ENCODE measurements at places on chromosomes 3 and 15.

DNA sequence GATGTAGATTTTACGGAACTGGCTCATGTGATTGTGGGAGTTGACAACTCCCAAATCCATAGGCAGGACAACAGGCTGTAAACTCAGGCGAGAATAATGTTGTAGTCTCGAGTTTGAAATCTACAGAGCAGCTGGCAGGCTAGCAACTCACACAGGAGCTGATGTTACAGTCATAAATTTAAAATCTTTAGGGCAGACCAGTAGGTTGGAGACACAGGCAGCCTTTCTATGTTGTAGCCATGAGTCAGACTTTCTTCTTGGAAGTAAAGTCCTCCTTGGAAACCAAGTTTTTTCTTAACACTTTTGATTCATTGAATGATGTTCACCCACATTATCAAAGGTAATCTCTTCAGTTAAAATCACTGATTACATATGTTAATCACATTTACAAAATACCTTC is 89.1 kb upstream of the ALCAM start:
- DNase-seq = peak; percentile 47

- DNase-seq = no peak
Measured at GRCh38 chr3:99845331-99845730, 27.7 kb downstream of the CMSS1 start.

DNA sequence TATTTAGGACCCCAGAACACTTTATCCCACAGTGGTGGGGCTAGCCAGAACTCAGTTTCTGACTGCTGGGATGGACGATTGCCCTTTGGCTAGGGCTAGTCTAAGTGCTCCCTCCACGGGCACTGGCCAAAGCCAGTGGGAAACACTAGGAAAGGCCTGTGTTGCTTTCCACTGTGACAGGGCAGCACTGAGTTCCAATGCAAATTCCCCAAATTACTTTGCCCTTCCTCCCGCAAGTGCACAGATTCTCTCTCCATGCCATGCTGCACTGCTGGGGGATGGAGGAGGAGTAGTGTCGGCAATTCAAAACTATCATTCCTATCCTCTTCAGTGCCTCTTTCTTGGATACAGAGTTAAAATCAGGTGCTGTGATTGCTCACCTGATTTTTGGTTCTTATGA is 100.0 kb downstream of the SH3GL3 start:
- no peak for DNase-seq

GRCh38 chr3:143552851-143553250 is 295.4 kb downstream of the SLC9A9 start:
- no peak for DNase-seq

DNA sequence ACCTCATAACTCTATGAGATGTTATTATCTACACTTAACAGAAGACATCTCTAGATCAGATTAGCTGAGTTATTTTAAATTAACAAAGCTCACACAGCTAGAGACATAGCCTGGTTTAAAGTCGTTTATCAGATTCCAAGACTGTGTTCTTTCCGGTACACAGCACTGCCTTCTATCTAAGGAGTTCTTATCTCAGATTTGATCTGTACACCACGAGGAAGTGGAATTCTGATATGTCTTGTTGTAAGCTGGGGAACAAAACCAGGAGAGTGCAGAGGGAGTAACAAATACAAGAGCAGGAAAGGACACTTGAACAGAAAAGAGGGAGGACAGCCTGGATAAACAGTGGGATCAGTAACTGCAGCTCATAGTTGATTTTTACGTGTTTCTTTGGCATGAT is 61.7 kb upstream of the KCNMB2 start:
- DNase-seq = no peak

DNA sequence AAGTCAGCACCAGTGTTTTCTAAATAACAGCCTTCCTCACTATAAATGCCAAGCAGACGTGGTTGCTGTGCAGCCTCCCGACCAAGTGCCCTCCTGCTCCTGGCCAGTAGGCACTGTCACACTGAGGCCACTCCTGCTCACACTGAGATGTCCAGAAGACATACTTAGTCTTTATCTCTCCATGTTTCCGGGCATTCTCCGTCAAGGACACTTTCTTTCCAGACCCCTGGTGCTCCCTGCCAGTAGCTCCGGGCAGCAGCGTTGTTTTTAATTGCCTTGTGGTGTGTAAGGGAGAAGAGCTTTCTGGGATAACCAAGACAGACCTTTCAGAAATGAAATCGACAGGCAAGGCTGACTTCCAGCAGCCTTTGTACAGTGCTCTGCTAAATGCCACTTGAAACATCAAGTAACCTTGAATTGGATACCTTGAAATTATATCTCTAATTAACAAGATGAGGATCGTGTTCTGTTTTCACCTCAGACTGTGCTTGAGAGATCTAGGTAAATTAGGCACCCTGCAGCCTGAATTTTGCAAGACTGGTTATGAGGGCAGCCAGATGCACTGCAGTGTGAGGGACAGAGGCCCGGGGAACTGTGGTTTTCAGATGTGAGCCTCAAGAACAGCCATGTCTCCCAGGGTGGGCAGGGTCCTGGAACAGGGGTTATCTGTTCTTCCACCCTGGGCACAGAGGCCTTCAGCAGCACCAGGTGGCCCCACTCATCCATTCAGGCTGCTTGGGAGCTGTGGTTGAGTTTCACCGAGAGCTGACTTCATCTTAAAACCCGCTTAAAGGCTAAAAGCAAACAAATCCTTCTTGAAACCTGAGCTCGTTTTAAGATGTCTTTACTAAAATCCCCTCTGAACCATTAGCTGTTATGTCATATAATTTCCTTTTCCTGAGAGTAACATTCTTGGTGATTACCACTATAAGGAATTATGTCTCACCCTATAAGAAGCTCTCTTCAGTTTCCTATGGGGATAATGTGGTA is 105.5 kb upstream of the IL12A start:
- peak; percentile 66 for DNase-seq

- DNase-seq = no peak
Measured at GRCh38 chr3:126569390-126569975, 10.8 kb upstream of the C3orf22 start.

DNA sequence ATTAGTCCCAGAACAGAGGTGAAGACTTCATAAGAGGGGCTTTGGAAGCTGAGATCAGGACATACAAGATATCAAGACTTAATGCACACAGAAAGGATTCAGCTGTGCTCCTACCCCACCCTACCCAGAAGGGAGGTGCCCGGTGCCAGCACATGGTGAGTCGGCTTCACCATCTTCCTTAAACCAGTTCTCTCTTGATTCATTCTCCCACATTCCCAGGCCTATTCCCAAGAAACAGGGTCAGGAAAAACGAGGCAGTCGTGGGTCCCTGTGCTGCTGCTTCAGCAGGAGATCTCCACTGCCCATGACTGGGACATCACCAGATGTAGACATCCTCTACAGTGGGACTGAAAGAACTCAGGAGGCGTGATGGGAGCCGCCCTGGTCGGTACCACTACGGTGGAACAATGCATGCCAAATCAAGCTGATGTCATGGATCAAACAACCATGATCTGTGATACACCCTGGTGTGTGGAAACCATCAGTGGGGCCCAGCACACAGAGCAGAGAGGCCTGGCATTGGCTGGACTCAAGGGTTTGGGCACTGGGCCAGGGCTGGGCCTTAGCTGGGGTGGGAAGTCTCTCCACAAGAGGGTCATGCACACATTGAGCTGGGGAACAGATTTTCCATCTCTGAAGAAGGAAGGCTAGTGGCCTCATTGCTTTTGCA is 41.9 kb downstream of the CCDC12 start:
- DNase-seq = peak; percentile 66

GRCh38 chr3:119637679-119638477 is 22.5 kb downstream of the POPDC2 start:
- DNase-seq = peak; percentile 87

GRCh38 chr3:30864836-30865235 is 29.6 kb downstream of the GADL1 start:
- no peak for DNase-seq

- DNase-seq = no peak
Measured at GRCh38 chr3:72889310-72890165, 1.7 kb downstream of the GXYLT2 start.

DNA sequence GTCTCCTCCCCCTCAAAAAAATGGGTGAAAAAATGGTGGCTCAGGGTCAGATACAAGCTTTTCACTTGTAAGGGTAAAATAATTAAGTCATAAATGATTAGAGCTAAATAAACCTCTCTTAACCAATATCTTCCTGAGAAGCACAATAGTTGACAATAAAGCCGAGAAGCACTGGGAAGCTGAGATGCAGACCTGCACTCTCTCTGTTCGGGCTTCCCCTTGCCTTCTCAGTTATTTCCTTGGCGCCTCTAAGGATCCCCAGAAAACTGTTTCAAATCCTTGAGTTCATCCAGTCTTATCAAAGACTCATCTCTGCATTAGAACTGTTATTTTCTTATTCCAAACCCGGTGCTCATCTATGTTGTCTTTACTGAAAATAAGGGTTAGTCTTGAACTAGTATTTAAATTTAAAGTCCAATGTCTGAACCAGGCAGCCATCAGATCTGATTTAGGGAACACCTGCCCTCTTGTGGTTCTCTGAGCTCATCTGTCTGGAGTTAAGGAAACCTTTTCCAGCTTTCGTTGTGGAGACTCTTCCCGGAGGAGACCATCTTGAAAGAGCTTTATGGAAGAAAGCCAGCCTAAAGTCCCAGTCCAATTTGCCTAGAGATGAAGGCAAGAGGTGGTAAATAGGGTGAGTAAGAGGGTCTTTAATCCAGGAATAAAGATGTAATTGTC is 256.4 kb upstream of the MCTP2 start:
- peak; percentile 49 for DNase-seq

DNA sequence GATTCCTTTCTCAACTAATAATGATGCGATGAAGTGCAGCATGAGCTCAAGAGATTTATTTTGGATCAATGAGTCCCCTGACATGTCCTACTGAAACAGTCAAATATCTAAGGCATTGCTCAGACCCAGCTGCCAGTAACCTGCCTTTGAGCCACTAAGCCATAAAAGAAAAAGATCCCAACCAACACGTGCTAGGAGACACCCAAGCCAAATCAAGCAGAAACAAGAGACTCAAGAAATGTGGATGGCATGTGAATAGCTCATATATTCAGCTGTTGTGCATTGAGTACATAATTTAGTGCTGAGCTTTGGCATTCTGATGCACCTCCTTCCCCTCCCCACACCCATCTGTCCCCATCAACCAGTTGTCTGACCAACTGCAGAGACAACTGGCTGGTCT is 29.2 kb downstream of the GJD2 start:
- DNase-seq = no peak

GRCh38 chr3:75012791-75013331 is 398.4 kb upstream of the CNTN3 start:
- DNase-seq = no peak

DNA sequence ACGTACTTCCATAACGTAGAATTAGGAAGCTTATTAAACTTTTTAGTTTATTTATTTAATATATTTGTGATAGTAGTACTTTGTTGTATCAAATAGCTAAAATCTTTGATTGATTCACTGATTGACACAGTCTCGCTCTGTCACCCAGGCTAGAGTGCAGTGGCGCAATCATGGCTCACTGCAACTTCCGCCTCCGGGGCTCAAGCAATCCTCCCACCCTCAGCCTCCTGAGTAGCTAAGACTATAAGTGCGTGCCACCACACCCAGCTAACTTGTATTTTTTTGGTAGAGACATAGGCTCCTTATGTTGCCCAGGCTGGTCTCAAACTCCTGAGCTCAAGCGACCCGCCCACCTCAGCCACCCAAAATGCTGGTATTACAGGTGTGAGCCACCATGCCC is 5.7 kb downstream of the APH1B start:
- no peak for DNase-seq

DNA sequence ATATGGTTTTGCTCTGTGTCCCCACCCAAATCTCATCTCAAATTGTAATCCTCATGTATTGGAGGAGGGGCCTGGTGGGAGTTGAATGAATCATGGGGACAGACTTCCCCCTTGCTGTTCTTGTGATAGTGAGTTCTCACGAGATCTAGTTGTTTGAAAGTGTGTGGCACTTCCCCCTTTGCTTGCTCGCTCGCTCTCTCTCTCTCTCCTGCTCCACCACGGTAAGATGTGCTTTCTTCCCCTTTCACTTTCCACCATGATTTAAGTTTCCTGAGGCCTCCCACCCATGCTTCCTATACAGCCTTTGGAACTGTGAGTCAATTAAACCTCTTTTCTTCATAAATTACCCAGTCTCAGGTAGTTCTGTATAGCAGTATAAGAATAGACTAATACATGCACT is 60.7 kb downstream of the GSK3B start:
- DNase-seq = no peak

DNA sequence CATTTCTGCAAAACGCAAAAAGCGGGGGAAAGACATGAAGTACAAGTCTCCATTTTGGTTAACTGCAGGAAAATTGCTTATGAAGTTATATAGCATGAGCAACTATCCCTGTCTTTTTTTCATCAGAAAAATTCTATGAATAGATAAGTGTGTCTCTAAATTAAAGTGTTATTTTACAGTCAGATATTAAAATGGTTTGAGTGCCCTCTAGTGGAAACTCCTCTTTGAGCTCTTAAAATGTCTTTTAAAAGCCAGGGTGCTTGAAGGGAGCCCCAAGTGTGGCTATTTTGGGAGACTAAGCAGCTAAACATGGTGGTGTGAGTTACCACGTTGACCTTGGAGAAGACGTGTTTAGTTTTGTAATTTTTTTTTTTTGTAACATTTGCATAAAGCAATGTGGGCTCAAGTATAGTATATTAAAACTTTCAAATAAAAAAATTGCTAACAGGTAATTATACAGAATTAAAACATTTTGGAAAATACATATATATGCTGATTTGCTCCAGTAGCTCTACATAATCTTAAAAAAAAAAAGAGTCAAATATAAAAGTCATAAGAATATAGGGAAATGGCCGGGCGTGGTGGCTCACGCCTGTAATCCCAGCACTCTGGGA is 77.2 kb downstream of the PPP2R3A start:
- DNase-seq = peak; percentile 29

DNA sequence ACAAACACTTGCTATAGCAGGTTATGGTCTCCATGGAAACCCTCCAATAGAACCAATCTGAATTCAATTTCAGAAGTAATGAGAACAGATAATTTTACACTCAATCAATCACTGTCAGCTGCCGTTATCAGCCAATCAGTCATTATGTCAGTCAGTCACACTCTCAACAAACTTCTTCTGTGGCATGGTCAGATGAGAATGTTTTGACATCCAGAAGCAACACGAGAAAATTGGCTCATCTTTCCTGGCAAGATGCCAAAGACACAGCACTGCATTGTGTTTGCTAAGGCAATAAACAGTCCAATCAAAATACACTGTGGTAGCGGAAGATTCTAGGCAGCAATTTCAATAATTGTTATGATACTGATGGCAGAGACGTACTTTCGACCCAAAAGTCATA is 190.7 kb downstream of the RORA start:
- DNase-seq = no peak

- DNase-seq = peak; percentile 21
Measured at GRCh38 chr15:80418892-80419537, 14.8 kb downstream of the ARNT2 start.

DNA sequence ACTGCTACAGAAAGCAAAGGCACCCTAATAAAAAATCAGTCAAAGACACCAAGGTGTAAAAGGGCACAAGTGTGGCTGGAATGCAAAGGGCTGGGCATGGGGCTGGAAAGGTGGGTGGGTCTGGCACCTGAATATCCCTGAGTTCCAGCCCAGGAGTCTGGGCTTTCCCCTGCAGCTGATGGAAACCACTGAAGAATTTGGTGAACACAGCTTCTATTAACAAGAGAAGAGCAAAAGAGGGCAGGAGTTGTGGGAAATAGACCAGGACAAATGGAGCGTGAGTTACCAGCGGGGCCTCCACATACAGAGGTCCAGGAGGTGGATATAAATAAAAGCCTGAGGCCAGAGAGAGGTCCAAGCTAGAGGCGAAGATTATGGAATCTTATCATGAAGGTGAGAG is 45.1 kb upstream of the TPM1 start:
- no peak for DNase-seq
